Stimulated activated CD4-positive, alpha-beta T cell treated with anti-CD3 and anti-CD28 coated beads, Interleukin-15, amount 100 ng/mL, for 48 hours (primary cell): ENCODE measurements at places on chromosomes 7 and 10.

DNA sequence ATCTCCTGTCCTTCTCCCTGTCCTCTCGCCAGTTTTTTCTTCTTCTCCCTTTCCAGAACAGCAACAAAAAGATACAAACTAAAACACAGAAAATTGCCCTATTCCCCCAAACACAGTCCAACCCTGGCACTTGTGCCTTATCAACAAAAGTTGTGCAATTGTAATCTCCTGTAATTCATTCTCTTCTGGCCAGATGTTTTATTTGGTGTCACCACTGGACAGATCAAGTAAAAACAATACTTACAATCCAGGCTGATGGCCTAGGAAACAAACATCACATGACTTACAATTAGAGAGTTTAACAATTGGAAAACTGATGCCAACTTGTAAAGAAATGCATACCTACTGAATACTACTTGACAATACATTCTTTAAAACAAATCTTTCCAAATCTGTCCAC lies 231.6 kb downstream of the ETV1 start:
- no peak for DNase-seq

DNA sequence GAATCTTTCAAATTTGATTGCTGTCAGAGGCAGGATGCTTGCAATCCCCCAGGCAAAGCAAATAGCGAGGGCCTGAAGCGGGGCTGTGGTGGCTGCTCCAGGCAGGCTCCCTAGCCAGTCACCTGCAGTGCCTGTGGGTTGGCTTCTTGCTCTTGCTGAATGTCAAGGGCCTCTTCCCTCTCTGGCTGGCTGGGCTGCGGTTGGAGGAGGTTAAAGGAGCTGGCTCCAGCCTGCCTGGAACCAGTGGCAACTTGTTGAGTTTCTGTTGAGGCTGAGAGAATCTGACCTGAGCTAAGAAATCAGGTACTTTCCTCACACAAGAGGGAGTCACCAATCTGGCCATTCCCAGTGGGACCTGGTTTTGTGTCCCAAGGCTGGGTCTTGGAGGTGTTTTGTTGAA lies 134.7 kb downstream of the TMEM178B start:
- DNase-seq, result no peak

DNA sequence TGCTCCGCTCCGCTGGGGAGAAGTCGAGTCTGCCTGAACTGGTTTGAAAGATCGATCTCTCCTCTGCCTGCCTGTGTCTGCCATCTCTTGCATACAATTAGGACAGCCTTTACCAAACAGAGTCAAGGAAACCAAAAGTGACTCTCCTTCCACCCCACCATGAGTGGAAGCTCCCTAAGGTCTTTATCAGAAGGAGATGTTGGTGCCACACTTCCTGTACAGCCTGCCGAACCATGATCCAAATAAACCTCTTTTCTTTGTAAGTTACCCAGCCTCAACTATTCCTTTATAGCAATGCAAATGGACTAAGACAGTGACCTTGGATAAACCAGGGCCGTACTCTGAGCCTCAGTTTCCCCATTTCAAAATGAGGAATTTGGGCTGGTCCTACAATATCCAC lies 106.3 kb upstream of the GDF10 start:
- DNase-seq, result no peak

DNA sequence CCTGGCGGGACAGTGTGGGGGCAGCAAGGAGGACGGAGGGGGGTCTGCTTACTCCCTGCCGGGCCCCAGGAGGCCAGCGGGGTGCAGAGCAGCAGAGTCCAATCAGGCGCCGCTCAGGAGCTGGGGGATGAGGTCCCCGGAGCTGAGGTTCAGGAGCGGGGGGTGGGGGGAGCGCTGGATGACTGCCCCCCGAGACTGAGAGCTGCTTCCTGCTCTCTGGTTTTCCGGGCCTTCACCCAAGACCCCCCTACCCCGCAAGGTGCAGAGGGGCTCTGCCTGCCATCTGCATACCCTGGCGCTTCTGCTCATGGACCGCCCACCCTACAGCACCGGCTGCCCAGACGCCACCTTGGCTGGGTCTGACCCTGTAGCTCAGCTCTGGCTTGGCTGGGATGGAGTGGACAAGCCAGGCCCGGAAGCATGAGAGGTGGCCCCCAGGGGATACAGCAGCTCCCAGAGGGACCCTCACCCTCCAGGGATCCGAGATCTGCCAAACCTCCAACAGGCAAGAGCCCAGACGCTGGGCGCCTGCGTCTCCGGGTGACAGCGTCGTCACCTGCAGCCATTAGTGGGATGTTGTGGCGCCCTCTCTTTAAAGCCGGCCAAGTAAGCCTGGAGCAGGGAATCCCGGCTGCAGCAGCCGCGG lies 930 bp downstream of the KNDC1 start:
- DNase-seq, result no peak

DNA sequence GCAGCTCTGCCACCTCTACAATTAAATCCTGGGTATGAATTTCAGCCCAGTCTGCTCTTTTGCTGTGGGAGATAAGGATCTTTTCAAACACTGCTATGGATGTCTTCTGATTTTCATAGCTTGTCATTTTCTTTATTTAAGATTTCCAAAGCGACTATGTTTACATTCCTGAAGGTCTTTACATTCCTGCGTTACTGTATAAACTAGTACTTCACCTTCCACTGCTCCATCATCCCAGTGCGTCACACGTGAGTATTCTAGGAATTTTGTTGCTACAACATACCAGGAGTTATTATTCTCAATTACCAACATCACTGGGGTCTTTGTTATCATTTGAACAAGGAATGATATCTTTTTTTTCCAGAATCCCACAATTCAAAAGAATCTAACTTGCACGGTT lies 944.7 kb downstream of the SORCS3 start:
- no peak for DNase-seq

- no peak for DNase-seq
These were observed 51.4 kb upstream of the SLC35B4 start for GRCh38 chr7:134367956-134368749.
